ENCODE measurements at places on chromosomes 16 and 17.

DNA sequence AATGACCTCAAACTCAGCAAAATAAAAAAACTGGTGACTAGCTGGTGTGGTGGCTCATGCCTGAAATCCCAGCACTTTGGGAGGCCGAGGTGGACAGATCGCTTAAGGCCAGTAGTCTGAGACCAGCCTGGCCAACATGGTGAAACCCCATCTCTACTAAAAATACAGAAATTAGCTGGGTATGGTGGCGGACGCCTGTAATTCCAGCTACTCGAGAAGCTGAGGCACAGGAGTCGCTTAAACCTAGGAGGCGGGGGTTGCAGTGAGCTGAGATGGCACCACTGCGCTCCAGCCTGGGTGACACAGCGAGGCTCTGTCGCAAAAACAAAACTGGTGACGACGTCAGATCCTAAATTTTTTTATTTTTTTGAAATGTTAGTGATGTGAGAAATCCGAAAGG is 82.6 kb upstream of the TOB1 start:
- DNase-seq = no peak

GRCh38 chr17:45070001-45070400 is 8.9 kb downstream of the NMT1 start:
- no peak for DNase-seq

GRCh38 chr16:9138731-9139501 is 47.5 kb downstream of the HAPSTR1 start:
- DNase-seq = no peak

- DNase-seq = no peak
These were observed 32.2 kb upstream of the CNEP1R1 start for GRCh38 chr16:49992825-49993224.

DNA sequence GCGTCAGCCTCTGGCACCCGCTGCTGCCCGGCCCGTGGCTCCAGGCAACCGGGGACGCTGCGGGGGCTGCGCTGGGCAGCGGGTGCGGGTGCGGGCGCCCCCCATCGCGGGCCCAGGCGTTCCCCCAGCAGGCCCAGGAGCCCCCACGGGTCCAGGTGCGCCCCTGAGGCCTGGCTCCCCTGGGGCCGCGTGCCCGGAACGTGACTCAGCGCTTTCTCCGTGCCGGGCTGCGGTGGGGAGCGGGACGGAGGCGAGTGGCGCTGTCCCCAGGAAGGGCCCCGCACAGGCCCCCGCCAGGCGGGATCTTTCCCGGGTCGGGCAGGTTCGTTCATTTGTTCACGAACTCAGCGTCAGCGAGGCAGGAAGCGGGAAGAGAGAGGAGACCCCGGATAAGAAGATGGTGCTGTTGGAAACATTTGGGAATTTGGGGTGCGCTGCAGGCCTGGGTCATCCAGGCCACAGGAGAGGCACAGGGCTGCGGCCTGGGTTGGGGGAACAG is 18.4 kb upstream of the EXOC7 start:
- DNase-seq = no peak

GRCh38 chr16:84294531-84295142 is at the start of gene WFDC1:
Gene WFDC1 (plus strand): TSS chr16:84294878. CDS start chr16:84294972, 94 bp downstream.
- no peak for DNase-seq

DNA sequence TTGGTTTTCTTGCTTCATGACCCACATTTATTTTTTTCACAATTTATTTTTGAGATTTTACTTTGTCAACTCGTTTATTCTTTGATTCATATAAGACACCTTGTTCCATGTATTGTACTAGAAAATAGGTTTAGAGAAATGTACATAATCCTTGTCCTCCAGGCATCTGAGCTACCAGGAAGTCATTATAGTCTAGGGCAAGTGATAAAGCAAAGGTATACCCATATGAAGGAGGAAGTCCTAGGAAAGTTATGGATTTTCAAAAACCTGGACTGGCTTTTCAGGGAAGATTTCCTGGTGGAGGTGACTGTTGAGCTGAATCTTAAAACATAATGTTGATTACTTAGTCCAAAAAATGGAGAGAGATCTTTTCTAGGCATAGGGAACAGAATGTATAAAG is 98.8 kb upstream of the SHISA6 start:
- no peak for DNase-seq

GRCh38 chr16:3591991-3592390 is 14.8 kb upstream of the NLRC3 start:
- no peak for DNase-seq

DNA sequence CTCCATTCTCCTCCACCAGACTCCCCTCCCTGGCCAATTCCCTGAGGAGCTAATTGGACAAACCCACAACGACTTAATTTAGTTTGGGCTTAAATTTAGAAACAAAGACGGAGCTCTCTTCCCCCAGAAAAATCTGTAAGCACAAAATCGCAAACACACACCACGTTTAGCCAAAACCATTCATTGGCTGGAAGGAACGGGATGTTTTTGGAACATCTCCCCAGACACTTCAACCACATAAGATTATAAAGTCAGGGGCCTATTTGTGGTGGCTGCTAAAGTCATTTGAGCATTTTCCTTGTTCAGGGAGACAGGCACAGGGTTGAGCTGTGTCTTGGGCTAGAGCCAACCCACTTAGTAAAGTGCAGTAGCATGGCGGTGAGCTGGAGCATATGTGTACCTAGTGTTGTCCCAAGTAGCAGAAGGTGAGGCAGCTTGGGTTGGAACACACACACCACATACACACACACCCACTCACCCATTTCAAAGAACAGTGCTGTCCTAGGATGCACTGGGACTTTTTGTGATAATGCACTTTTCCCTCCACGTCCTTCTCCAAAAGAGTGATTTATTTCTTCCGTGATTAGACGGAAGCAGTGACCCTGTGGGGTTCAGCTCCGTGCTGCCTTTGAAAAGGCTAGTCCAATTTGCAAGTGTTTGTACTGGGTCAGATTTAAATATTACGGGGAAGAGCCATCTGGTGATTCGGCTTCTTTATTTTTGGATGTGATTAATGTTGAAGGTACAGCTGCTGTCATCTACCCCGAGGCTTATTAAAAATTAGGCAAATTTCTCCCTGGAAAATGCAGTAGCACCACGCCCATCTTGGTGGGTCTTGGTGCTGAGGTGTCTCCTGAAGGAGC is 32.2 kb downstream of the ELAC2 start:
- DNase-seq = no peak

GRCh38 chr17:31722251-31723056 is 136.6 kb downstream of the COPRS start:
- DNase-seq = no peak

- DNase-seq = no peak
These were observed 222.7 kb upstream of the CIBAR2 start for GRCh38 chr16:85334718-85335583.

- DNase-seq = no peak
These were observed 40.6 kb downstream of the IKZF3 start for GRCh38 chr17:39823407-39824054.

- DNase-seq = no peak
These were observed 1.5 kb downstream of the GAA start for GRCh38 chr17:80102664-80103448.

DNA sequence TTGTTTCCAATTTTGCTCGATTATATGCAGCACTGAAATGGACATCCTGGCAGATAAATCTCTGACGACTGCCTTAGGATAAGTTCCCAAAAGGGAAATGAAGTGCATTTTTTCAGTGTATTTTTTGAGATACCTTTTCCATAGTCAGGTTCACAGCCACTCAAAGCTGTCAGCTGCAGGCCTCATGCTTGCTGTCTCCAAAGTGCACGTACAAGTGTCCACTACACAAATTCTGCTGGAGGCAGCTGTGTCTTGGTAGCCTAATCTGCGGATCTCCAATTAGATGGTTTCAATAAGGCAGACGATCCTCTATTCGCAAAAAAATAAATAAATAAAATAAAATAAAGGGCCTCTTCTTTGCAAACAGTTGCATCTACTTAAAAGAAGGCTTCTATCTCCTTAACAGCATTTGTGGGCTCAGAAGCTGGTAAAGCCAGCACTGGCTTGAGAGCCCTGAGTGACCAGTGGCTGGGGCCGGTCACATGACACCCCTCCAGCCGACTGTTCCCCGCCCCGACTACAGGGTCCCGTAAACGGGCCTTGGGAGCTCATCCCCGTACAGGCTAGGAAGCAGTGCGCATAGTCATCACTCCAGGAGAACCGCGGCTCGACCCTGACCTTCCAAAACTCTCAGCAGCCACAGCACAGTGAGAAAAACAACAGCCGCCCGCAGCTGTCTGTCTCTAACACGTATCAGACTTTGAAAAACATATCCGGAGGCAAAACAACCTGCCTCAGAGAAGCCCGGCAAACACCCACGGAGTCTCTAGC is 18.8 kb downstream of the RPH3AL start:
- no peak for DNase-seq

- no peak for DNase-seq
These were observed 38.7 kb downstream of the NLRC5 start for GRCh38 chr16:57028086-57028485.

- DNase-seq = no peak
These were observed 28.1 kb downstream of the BANP start for GRCh38 chr16:87979352-87979751.

DNA sequence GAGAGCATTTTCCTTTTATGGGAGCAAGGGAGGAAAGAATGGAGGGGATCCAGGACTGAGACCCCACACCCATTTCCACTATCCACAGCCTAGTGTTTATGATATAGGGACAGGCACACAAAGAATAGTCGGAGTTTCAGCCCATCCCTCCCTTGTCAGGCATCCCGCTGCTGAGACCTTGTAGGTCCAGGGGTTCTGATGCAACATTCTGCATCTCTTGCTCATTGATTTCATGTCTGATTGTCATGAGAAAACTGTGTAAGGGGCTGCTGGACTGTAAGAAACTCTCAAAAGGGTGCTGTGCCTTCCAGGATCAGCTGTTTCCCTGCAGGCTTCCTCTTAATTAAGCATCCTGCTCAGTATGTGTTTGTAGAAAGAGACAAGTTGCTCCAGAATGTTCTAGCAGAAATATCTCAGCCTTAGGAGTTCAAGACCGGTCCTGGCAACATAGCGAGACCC is 5.3 kb upstream of the POLR3E start:
- no peak for DNase-seq

- no peak for DNase-seq
These were observed 263.5 kb downstream of the ENGASE start for GRCh38 chr17:79338152-79338551.

DNA sequence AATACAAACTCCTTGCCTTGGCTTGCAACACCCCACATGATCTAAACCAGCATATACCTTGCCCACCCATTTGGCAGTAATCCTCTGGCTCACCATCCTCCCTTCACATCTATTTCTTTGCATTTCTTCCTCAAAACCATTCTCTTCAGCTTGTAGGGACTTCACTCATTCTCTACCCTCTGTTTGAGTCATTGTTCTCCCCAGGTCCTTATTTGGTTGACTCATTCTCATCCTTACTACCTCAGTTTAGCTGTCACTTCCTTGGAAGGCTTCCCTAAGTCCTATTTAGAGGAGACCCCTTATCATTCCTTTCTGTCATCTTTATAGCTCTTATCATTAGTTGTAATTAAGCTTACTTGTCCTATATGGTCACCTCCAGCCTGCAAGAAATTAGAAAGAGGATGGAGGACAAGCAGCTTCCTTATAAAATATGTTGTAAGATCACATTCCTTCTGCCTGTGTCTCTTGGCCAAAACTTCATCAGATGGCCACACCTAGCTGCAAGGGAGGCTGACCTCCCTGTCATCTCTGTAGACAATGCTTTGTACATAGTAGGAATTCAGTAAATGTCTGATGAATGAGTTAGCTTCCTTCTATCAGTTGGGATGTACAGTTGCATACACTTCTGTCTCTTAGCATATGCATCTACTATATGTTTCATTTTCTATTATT is 1.7 kb downstream of the TTC19 start:
- DNase-seq = no peak

GRCh38 chr17:66275651-66276050 is 26.8 kb upstream of the PRKCA start:
- peak; percentile 99 for DNase-seq

DNA sequence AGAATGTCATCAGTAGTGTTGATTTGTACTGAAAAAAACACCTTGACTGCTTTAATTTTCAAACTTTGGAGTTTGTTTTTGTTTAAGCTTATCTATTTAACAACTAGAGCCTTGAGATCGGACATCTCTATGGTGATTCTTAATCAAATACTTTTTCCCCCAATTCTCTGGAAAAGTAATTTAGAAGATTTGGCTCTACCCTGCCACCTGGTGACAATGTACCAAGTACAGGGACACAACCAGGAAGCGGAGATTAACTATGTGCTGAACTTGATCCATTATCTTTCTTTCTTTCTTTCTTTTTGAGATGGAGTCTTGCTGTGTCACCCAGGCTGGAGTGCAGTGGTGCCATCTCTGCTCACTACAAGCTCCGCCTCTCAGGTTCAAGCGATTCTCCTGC is 30.8 kb downstream of the USP43 start:
- no peak for DNase-seq

DNA sequence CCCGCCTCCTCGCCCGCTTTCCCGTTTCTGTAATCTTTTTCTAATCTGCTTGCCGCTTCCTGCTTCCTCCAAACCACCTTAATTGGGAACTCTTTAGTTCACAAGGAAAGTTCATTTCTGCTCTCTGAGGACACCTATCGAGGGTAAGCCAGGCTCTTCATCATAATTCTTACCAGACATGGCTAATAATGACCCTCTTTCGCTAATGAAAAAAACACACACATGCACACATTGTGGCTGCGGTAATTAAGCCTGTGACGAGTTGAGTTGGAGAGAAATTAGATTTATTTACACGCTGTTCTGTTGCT is 100.6 kb downstream of the ZNF423 start:
- no peak for DNase-seq

GRCh38 chr16:29307598-29308507 is 98.7 kb downstream of the NPIPB11 start:
- no peak for DNase-seq

DNA sequence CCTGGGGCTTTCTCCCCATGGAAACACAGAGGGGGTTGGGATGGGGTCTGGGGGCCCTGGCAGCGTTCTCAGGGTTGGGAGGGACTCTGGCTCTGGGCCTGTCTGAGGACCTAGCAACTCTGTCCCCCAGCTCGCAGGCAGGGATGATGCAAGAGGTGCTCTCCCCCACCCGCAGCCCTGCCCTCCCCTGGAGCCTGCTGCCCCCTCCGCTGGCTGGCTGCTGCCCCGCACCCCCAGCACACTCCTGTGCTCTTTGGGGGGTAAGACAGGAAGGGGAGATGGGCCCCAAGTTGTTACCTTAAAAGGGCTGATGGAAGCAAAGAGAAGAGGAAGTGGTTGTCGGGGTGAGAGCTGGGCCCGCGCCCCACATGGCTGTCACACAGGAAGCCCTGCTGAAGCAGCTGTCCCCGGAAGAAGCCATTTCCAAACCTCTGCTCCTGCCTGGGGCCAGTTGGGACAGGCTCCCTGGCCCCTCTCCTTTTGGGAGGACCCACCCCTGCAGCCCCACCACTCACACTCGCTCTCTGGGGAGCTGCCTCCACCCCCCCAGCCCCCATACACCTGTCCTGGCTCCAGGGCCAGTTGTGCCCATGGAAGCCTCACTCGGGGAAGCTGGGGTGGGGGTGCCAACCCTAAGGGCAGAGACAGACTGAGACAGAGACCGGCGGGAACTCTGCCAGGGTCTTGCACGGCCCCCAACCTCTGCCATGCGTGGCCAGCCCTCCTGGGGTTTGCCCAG is 2.5 kb downstream of the CORO1A start:
- DNase-seq = no peak
